ENCODE measurements at places on chromosomes 1 and 21.

GRCh38 chr1:41902159-41902577 is 16.6 kb downstream of the HIVEP3 start:
- DNase-seq, result no peak

DNA sequence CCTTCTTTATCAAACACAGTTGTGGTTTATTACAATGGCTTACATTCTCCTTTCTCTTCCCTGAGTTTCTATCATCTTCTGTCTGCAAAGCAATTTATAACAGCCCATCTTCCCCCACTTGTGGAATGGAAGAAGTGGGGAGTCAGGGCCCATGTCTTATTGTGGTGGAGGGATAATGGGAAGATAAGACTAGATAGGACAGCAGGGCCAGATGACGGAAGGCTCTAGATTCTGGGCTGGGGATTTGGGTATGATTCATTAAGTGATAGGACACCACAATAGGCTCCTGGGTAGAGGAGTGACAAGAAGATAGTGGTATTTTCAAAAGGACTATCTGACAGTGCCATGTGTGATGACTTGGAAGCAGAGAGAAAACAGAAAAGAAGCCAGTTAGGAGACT is 450.6 kb downstream of the TTLL7 start:
- no peak for DNase-seq

GRCh38 chr1:75711846-75712245 is 12.7 kb upstream of the ACADM start:
- DNase-seq, result no peak

GRCh38 chr1:164605254-164606091 is 46.5 kb downstream of the PBX1 start:
- DNase-seq, result no peak

GRCh38 chr1:222787729-222788128 is 27.1 kb upstream of the DISP1 start:
- DNase-seq, result no peak

DNA sequence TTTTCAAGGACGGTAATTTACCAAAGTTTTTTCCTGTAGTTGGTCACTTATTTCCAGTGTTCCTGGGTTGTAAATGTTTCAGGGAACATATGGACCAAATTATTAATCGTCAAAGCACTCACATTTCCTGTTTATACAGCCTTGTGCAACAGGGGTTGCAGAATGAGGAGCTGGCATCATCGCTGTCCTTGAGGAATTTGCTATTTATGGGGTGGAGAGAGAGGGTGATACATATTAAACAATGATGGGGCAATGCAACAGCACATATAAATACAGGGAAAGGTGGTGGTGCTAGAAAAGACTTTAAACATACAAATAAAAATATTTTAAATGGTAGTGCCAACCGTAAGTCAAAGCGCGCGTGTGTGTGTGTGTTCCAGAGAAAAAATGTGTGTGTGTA is 369.8 kb downstream of the NPHP4 start:
- no peak for DNase-seq

- no peak for DNase-seq
These were observed 1705.3 kb downstream of the NCAM2 start for GRCh38 chr21:22703521-22703920.

DNA sequence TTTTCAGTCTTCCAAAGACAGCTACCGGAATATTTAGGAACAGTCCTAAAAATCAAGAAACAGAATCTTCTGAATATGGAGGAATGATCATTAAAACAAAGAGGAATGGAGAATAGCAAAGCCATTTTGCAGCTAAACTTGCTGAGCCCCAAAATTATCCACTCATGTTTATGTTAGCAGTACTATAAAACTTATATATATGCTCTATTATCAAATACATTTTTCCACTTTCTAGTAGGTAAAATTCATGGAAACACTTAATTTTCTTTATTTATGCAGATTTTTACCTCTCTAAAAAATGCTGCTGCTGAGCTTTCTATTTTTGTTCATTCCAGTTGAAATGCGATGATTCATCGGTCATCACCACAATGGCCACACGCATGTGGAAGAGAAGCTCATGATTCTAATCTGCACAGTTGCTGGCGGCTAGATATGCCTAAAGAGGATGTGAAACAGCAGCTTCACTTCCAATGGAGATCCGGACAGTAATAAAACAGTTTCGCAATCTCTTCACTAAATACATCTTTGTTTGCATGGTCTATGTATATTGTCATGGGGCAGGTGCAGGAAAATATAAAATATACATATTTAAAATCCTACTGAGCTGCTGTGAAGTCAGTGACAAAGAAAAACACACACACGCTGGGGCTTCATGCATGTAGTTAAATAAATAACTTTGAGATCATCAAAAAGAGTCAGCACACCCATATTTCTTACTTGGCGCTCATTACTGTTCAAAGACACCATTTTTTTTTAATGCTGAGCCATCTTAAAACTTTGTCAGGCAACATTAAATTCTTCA is 292.2 kb downstream of the SMYD3 start:
- no peak for DNase-seq

GRCh38 chr1:244573768-244574167 is 79.2 kb upstream of the DESI2 start:
- DNase-seq, result no peak

DNA sequence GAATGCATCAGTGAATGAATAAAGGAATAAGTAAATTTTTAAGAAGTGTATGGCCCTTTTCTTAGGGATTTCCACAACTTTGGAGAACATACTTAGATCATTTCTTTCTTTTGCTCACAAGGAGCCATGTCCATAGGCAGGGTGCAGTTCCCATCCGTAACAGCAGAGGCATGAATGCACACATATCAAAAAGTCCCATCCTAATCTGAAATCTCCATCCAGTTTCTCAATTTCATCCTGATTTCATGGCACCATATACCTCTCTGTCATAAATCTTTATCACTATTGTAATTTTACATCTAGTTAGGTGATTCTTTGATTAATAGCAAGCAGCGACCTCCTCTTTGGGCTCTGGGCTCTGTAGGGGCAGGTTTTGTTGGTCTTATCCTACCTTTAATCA is 359.2 kb downstream of the RRAGC start:
- DNase-seq, result no peak

- DNase-seq, result no peak
These were observed 366.4 kb upstream of the ZP4 start for GRCh38 chr1:238257018-238257621.

DNA sequence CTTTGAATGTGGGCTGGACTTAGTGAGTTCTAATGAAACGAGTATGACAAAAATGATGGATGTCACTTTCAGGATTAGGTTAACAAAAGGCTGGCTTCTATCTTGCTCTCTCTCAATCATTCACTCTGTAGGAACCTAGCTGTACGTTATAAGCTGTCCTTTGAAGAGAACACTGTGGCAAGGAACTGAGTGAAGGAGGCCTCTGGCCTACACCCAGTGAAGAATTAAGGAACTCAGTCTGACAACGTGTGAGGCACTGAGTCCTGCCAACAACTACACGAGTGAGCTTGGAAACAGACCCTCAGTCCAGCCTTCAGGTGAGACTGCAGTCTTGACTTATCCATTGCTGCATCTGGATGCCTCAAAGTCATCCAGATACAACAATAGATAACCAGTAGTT is 3.3 kb upstream of the DNTTIP2 start:
- no peak for DNase-seq

DNA sequence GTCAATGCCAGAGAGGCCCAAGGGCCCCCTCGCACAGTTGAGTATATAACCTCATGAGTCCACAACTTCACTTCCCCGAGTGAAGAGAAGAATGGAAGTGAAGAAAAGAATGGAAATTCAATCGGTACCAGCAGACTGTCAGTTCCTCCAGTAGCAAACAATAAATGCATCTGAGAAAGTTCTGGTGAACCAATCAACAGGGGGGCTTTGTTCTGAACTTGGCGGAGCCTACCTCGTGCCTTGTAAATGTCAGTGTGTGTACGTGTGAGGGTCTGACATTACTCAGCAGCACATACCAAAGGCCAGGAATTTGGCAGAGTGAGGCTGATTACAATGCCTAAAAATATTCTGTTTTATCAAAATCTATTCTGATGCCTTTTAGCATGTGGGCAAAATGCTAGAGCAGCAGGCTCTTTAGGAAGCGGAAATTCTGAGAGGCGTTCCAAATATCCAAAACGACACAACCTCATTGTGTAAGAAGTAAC is 238.5 kb downstream of the LTN1 start:
- DNase-seq, result no peak

GRCh38 chr21:16821588-16821987 is 691.3 kb upstream of the CXADR start:
- no peak for DNase-seq

DNA sequence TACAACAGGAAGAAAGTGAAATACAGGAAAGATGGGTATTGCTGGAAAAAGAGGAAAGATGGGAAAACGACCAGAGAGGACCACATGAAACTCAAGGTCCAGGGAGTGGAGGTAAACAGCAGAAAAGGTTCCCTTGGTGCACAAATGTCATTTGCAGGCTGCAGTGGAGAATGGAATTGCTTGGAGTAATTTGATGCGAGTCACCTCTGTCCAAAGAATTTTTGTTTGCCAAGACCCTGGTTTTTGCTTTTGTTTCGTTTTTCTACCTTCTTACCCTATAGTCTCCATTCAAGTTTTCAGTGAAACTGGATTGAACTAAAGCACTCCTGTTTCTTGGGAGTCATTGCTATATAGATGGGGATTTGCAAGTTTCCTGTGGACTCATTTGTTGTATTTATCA is 464.3 kb downstream of the CAMTA1 start:
- DNase-seq, result no peak

- DNase-seq, result no peak
These were observed 235.1 kb upstream of the ST6GALNAC5 start for GRCh38 chr1:76632136-76632535.

DNA sequence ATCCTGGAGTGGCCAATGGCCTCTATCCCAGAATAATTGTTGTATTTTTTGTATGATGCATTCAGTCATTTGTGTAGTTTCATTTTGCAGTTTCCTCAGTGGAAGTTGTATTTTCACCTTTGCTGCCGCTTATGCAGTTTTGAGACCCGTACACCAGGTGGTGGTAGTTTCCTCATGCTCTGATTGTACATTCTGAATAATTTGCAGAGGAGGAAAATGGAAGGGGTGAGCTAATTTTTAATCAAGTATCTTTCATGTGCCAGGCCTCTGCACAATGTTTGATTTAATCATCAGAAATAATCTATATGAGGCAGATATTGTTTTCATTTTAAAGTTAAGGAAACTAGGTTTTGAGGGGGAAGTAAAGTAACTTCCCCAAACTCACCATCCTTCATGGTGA is 29.5 kb downstream of the HLX start:
- DNase-seq, result no peak

- no peak for DNase-seq
These were observed 34.1 kb downstream of the CLCA1 start for GRCh38 chr1:86502721-86503405.

GRCh38 chr1:161166669-161167548 is 683 bp downstream of the PPOX start:
- no peak for DNase-seq

DNA sequence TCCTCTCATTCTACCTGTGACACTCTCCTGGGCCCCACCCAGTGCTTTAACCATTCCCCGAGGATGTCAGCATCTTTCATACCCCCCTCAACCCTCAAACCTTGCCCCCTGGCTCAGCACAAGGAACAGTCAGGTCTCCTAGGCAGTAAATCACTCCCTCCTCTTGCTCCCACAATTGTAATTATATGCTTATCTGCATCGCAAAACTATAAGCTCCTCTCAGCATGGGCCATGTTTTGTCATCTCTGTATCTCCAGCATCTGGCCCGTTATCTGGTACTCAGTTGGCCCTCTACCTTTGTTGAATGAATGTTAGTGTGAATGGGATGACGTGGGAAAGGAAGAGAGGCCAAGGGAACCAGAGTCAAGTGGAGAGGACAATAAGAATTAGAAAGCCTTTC is 2.8 kb upstream of the ELOVL1 start:
- DNase-seq, result no peak

- no peak for DNase-seq
These were observed 15.4 kb downstream of the MPZL1 start for GRCh38 chr1:167737169-167737568.

DNA sequence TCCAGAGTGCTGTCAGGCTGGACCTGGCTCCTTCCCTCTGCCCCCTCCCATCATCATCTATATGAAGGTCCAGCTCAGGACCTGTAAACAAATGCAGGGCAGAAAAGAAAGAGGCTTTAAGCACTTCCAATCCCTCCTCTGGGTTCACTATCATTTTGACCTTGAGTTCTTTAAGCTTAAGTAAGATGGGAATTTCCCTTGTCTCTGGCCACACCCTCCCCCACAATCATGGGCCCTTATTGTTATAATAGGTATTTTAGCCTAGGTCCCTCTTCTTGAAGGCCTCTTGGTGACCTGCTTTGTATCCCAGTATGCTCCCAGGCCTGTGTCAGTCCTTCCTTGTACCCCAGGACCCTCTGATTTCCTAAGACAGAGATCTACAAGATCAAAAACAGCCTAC is 45.1 kb upstream of the EPS15 start:
- DNase-seq, result no peak

GRCh38 chr1:227353186-227353585 is 34.9 kb upstream of the CDC42BPA start:
- DNase-seq, result no peak

- DNase-seq, result no peak
These were observed 450.6 kb upstream of the DAB1 start for GRCh38 chr1:57874418-57874877.

GRCh38 chr1:59604191-59604590 is 210.6 kb upstream of the HOOK1 start:
- no peak for DNase-seq

DNA sequence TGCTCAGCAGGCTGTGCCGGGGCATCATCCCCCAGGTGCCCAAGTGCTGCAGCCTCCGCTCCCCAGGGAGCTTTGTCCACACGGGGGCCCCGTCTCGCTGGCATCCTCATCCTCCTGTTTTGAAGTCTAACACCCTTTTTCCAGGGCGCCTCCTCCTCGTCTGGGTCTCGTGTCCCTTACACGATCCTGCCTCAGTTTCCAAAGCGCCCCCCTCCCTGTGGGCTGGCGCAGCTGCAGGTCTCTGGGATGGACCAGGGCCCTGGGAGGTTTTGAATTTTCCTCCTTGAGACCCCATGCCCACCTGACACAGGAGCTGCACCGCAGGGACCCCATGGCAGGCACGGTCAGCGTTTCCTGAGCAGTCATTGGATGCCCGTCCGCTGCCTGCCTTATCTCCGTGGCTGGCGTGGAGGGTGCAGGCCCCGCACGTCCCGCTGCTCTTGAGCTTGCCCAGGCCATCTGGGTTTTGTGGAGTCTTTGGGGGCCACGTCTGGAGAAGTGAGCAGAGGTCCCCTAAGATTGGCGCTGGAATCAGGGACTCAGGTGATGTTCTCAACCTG is 37.4 kb upstream of the DIP2A start:
- DNase-seq, result no peak

GRCh38 chr1:225874431-225874830 is 7.7 kb downstream of the TMEM63A start:
- no peak for DNase-seq

- no peak for DNase-seq
These were observed 2.1 kb downstream of the ADAMTS4 start for GRCh38 chr1:161196521-161197451.

All from stimulated activated CD8-positive, alpha-beta memory T cell treated with anti-CD3 and anti-CD28 coated beads, Interleukin-7, amount 100 ng/mL, for 1 hour (primary cell).